ENCODE measurements at places on chromosomes 7 and 10.

DNA sequence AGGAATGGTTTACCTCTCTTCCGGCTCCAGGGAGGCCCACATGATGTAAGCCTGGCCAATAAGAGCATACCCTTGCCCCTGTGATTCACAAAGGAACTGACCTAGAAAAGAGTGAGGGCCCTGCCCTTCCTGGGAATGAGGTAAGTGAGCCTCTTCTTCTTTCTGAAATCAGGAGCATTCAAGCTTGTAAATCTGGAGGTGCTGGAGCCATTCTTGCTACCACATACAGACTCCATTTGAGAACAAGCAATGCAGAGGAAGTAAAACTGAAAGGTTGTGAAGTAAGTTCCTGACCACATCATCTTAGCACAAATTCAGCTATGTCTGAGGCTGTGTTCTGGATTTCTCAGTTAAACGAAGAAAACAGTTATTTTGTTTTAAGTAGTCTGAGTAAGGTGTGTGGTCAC is 132.2 kb downstream of the CD36 start:
- DNase-seq: no peak

DNA sequence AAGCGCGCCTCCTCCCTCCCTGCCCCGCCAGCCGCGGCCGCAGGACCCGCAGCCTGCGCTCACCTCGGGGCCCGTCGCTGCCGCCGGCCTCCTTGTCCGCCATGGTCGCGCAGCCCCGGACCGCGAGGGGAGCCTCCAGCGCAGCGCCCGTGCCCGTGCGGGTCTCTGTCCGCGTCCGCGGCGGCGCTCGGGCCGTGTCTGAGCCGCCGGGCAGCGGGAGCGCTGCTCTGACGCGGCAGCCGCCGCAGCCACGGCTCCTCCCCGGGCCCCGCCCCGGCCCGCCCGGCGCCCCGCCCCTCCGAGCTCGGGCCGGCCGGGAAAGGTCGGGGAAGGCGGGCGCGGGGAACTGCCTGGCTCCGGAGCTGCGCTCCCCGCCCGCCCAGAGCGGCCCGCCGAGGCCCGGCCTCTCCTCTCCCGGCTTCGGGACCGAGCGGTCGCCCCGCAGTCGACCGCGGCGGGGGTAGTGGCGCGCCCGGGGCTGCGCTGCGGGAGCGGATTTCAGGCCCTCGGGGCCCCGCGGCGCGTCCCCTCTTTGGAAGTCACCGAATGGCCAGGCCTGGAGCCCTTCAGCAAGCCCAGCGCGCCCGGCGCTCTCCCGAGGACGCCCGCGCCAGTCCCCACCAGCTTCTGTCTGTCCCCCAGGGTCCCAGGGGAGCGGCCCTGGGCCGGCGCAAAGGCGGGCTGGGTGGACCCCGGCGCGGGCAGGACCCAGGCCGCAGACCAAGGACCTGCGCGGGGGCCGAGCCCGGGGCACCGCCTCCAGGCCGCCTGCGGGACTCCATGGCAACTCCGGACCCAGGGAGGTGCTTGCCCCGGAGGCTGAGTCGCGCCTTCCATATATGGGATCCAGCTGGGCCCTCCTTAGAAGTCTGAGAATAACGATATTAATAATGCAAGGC is at the start of gene HSPA12A:
TSS of gene HSPA12A (minus strand) at position 200 of the 899 bp plus-strand sequence. CDS start at position 103, 97 bp downstream.
- DNase-seq: peak; percentile 16

- DNase-seq: no peak
These were observed 131.3 kb upstream of the NOBOX start for GRCh38 chr7:144534655-144535395.

- DNase-seq: no peak
These were observed 1040.2 kb upstream of the SORCS1 start for GRCh38 chr10:108204528-108205305.

DNA sequence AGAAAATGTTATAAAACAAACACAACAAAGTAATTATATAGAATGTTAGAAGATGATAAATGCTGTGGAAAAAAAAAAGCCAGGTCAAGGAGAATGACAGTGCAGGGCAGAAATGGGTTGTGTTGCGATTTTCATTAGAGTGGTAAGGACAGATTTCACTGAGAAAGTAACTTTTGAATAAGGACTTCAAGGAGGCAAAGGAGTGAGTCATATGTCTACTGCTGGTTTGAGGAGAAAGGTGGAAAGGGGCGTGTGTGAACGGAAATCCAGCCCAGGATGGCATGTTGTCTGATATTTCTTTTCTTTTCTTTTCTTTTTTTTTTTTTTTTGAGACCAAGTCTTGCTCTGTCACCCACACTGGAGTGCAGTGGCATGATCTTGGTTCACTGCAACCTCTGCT is 12.3 kb upstream of the DLD start:
- no peak for DNase-seq

DNA sequence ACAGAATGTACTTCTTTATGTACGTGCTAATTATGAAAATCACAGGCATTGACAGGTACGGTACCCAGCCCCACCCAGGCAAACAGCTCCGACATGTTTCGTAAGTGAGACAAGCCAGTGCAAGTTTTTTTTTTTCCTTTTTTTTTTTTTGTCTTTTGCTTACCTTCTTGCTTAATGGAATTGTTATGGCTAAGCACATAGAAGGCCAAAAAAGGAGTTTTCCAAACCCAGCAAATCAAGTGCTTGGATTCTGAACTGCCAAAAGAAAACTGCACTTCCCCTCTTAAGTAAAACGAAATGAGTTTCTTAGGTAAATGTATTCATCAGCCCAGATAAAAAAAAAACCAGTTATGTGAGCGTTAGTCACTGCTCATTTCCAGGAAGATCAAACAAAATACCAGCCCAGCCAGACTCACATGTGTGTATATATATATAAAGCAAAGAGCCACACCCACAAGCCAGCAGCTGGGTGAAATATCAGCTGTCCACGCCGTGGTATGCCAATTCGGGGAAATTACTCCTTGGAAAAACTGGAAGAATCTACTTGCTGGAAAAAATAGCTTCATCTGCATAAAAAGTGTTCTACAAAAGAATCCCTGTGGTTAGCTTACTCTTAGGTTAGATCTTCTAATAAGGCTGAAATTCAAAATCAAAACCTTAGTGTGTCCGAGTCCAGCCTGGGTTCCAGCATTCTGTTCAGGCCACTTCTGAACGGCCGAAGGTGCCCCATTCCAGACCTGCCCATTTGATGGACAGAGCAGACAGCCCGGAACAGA is 8.0 kb downstream of the KLF6 start:
- peak; percentile 31 for DNase-seq

DNA sequence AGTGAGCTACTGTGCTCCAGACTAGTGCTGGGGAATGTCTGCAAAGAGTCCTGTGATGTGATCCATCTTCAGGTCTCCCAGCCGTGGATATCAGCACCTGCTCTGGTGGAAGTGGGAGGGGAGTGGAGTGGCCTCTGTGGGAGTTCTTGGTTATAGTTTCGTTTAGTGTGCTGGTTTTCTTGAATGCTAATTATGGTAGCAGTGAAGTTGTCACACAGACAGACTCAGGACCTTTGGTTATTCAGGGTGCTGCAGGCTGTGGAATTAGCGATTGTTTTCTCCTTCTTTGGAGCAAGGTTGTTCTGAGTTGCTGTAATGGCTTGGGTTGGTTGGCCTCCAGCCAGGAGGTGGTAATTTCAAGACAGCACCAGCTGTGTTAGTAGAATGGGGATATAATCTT is 132.7 kb upstream of the HGF start:
- DNase-seq: no peak

GRCh38 chr10:59970396-59971368 is 64.3 kb upstream of the CCDC6 start:
- DNase-seq: no peak

DNA sequence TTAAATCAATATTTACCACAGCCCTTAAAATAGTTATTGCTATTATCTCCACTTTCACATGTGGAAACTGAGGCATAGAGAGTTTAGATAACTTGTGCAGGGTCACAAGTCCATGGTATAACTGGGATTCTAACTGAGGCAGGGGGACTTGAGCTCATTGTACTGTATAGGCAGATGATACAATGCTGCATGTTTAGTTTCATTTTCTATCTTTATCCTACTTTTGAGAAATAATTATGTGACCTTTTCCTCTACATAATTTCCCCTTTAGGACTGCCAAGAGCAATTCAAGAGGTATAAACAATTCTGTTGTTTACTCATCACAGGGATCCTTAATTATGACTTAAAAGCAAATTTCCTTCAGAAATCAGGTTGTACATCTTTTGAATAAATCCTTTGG is 193.1 kb downstream of the SUGCT start:
- no peak for DNase-seq

DNA sequence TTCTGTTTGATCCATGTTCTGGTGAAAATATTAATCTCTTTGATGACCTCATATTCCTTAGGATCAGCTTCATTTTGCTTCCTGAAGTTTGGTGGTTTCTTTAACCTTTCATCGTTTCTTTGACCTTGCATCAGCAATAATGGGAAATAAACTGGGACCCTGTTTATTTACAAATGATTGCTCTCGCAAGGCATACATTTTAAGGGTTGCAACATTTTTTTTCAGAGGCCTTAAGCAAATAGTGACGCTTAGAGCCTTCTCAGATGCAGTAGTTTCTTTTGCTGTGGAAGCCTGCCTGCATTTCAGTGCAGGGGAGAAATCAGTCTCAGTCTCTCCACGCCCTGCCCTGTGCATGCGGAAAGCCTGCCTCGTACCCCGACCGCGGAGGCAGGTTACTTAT is 139.1 kb upstream of the NPS start:
- no peak for DNase-seq
